ENCODE measurements at places on chromosomes 16 and 17. TPM values are rescaled to one million over a fixed set of nuclear protein-coding genes. Genes with fewer than 3 reads are reported as not detected.

GRCh38 chr16:3038896-3039295 is 2.2 kb upstream of the BICDL2 start:
- no peak for DNase-seq

CDRT15L2 gene
- total RNA-seq = not detected

DNA sequence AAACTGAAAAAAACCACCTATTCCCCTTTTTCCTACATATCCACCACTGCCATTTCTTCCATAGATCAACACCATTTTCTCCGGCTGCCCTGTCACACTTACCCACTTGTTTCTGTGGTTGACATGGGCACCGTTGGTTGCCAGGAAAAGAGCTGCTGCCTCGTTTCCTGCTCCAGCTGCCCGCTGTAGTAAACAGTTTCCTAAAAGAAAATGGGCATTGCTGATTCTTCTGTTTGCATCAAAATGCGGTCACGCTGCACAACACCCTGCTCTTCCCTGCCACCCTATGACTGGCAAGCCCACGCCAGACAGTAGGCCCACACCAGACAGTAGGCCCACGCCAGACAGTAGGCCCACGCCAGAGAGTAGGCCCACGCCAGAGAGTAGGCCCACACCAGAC is 46.3 kb downstream of the CYB5D2 start:
- DNase-seq = no peak

DNA sequence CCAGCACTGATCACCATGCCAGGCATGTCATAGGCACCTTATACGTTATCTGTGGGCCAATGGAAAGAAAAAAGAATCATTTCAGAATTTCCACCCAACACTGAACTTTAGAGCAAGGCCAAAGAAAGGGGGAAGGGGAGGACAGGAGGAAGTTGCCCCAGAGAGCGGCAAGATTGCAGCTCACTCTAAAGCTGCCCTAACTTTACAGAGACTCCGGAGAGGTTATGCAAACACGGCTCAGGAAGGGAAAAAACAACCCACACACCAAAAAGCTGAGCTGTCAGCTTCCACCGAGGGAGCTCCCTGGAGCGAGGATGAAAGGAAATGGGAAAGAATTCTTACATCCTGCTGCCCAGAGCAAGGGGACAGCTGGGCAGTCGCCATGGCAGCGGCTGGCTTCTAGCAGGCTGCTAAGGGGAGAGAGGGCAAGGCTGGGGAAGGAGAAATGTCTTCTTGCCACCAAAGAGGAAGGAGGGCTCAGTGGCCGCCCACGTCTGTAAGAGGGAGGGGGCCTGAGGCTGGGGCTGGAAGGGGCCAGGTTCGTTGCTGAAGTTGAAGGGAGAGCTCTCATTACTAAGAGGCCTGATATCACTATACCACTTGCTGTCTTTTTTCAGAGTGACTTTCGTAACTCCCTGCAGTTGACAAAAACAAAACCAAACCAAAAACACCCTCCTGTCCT is 18.2 kb downstream of the COTL1 start:
- no peak for DNase-seq

AOC2 gene
- 0.42 TPM for total RNA-seq

- no peak for DNase-seq
These were observed 53.3 kb downstream of the TANC2 start for GRCh38 chr17:63019138-63019873.

ASIC2 gene
- 1.1 TPM for total RNA-seq

RABEP2 gene
- 17.0 TPM for total RNA-seq

TBC1D3K gene
- not detected for total RNA-seq

MLLT6 gene
- total RNA-seq = 38.5 TPM

GRCh38 chr16:31223044-31223443 is 6.1 kb upstream of the PYDC1 start:
- no peak for DNase-seq

- DNase-seq = no peak
These were observed 305.0 kb upstream of the MON1B start for GRCh38 chr16:76885776-76886537.

DNA sequence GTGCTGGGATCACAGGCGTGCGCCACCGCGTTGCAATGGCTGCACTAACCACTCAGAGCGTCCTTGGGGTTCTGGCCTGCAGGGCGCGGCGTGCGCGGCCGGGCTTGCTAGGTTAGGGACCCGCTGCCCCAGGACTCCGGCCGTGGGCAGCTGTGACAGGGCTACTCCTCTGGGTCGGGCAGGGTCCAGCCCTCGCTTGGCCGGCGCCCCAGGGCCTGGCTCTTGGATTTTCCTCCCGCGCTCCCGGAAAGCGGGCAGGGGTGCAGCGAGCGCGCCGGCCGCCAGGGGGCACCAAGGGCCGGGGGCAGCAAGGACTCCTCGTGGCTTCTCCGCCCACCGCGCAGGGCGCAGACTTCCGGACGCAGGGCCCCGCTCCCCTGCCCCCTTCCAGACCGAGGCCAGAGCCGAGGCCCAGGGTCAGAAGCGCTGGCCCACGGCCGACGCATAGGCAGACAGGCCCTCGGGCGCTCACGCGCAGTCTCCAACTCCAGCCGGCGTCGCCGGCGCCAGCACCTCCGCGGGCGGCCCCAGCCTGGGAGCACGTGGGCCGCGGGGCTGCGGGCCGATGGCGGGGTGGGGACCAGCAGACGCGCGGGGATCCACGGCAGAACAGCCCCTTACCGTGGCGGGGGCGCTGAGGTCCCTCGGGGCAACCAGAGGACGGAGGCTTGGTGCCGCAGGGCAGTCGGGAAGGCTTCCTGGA is 355 bp downstream of the TLE7 start:
- DNase-seq = no peak

- DNase-seq = no peak
These were observed 15.4 kb upstream of the SEZ6 start for GRCh38 chr17:29021226-29021625.

DNA sequence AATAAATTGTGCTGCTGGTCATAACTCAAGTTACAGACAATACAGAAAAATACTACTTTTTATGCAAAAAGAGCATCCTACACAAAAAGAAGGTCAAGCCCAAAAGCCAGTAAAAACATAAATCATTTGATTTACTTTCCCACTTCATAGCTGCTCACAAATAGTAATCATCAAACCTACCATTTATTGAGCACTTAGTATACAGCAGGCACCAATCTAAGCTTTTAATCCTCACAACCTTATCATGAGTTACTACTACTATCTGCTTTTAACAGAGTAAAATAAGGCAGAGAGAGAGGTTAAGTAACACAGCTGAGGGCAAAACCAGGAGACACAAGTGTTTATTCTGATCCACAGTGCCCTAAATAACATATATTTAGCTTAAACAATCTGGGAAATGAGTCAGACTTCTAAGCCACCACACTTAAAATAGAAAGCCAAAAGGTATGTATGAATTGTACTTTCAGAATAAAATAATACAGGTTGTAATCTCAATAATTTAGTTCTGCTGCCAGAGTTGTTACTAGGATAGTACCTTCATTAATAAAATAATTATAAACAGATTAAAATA is 1.7 kb upstream of the AARS1 start:
- DNase-seq = no peak

GRCh38 chr17:40541060-40541872 is 24.0 kb downstream of the CCR7 start:
- DNase-seq = no peak

- DNase-seq = no peak
These were observed 7.7 kb upstream of the GINS3 start for GRCh38 chr16:58384437-58385055.

GRCh38 chr16:86213437-86214205 is 296.7 kb upstream of the FOXF1 start:
- DNase-seq = no peak

DNA sequence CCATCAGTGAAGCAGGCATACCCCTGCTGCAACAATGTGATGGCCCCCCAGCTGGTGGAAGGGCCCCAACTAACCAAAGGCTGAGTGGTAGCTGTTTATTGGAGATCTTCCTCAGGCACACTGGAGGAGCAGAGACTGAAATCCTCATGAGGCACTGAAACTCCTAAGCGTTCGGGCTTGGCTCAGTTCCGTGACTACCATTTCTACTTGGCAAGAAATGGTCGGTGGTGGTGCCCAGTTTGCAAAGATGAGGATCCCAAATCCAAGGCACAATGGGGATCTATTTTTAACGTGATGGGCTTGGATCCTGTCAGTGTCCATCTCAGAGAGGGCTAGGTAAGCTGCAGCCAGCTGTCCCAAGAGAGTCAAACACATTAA is 82.8 kb downstream of the TNFRSF13B start:
- DNase-seq = no peak

PLXDC1 gene
- total RNA-seq = 12.7 TPM

CES1 gene
- 25.0 TPM for total RNA-seq

DNA sequence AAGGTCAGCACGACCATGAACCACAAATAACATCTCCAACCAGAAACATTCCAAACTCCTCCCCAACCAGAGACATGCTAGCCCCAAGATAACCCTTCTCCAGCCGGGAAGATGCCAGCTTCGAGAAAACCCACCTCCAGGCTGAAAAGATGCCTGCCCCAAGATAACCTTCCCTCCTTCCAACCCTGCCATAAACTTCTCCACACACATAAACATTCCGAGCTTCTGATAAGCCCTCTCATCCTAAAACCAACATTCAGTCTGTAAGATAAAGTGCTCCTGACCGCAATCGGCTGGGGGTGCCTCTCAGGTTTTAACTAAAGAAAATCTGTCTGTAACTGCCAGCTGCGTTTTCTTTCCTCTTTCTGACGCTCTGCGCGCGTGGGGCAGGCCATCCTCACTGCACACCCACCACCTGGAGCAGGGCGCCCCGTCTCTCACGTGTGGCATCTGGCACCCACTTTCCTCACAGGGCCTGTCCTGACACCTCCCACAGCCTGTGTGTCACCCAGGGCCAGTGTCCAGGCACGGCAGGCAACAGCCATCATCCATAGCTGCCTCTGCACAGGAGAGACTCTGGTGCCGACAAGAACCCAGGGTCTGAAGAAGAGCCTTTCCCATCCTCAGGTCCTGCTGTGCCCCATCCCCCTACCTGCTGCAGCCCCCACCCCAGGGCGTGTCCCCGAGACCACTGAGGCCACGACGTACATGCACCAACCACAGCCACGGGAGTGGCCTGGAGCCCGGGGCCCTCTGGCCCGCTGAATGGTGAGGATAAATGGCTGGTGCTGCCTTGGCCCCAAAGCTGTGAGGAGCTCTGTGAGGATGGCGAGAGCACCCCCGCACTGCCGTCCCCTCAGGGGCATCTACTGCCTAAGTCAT is 3.7 kb downstream of the TEPSIN start:
- DNase-seq = no peak

SPATA32 gene
- not detected for total RNA-seq

- no peak for DNase-seq
These were observed 19.9 kb upstream of the OSGIN1 start for GRCh38 chr16:83932955-83933673.

DNA sequence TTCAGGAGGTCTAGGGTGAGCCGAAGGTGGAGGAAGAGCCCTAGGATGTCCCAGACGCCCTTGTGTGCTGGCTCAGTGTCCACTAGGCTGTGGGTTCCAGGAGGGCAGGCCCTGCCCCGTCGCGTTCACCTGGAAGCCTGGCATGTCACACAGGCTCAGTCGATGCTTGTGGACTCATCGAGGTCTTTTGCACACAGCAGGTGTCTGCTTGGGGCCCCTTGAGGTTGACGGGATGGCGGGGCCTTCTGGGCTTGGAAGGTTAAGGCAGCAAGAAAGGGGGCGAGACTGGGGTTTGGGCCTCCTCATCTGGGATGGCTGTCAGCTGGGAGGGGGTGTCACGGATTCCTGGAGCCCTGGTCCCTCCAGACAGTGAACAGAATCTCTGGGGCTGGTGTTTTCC is 1.9 kb downstream of the RAP1GAP2 start:
- DNase-seq = no peak

MAP1LC3B gene
- total RNA-seq = 27.3 TPM

DNA sequence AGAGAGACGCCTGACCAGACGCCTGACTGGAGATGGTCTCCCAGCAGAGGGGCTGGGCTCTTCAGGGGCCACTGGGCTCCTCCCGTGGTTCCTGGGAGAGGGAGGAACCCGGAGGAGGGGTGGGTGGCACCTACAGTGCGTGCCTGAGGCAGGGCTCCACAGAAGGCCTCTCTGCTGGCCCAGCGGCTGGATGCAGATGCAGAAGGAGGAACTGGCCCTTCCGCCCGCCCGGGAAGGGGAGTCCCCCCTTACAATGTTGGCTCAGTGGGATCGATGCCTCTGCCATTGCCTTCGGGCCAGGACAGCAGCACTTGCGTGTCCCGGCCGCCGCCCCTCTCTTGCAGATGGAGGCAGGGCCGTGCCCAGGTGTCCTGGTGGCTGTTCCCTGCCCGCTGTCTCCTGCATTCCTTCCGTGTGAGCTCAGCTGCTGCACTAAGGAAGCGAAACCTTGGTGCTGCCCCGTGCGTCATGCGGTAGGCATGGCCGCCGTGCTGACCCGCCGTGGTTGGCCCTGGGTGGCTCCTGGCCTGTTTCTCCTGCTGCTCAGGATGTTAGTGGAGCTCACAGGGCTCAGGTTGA is 15.1 kb downstream of the BAIAP2 start:
- DNase-seq = no peak

- DNase-seq = peak; percentile 18
These were observed at the start of gene ABCA8 for GRCh38 chr17:68955181-68955841. TSS of gene ABCA8 (minus strand) at chr17:68955392. CDS start at chr17:68942034, 13,358 bp downstream.

C16orf89 gene
- 6.0 TPM for total RNA-seq

CCL14 gene
- total RNA-seq = 3.3 TPM

DNA sequence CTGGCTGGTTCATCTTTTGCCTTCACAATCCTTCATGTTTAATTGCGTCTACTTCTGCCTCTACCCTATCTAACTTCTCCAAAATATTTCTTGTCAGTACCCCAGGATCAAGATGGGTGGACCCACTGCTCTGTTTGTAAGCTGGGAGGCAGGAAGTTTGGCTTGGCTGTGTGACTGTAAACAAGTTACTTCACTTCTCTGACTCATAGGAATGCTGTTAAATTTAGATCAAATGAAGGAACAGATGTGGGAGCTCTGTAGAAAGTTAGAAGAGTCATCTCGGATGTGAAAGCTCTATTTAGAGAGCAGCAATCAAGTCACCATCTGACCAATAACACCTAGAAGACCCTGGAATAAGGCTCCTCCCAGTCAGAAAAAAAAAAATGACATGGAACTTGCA is 55.2 kb upstream of the MRTFB start:
- no peak for DNase-seq

KRTAP2-3 gene
- total RNA-seq = not detected

DNA sequence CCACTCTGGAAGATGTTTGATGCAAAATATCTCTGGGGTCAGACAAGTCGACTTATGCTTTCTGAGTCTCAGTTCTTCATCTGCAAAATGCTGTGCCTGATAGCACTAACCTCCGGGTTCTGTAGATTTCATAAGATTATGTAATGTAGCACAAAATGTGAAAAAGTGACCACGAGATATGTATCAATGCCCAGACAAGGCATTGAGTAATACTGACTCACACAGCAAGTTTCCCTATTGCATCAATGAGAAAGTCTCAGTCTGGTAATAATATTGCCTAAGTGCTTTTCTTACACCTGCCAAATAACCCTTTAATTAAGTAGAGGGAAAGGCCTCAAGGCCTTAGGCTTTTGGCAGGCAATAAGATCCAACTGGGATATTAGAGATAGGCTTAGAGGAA is 41.4 kb upstream of the MMP2 start:
- DNase-seq = no peak

DNA sequence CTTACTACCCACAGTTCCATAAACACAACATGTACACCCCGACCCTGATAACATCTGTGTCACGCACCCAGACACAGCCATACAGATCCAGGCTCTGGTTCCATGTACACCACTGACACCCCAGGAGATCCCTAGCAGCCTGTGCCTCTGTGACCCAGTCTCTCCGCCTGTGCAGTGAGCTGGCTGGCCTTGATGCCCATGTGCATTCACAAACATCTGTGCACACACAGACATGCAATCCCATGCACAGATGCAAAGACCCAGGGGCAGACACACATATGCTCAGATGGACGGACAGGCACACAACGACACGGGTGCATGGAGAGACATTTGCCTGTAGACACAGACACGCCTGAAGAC is 4.1 kb downstream of the CCDC102A start:
- no peak for DNase-seq

GPR139 gene
- total RNA-seq = not detected

SLC7A5 gene
- total RNA-seq = 3.2 TPM

CPNE2 gene
- 24.6 TPM for total RNA-seq

Data from urinary bladder (tissue), 4 donors.